Stimulated activated naive CD4-positive, alpha-beta T cell treated with Interleukin-2 at 50 U/mL for 16 hours (primary cell): ENCODE measurements at places on chromosomes 6 and 20.
A peak's percentile ranks its signal among the peaks of the same experiment; 100 is the strongest.

DNA sequence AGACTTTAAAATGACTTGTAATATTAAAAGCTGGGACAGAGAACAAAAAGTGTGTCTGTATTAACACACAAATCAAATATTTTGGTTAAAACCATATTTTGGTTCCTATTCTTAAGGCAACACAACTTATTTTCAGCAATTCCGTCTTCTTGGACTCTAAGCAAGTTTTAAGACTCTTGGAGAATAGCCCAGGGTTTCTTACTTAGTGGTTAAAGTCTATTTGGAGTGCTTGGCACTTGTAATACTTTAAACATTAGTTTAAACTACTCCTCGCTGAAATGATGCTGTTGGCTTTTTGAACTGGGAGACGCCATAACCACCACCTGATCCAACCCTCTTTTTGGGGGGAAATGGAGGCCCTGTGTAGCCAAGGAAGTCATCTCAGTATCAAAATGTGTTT is 109.7 kb upstream of the GMDS start:
- no peak for DNase-seq

DNA sequence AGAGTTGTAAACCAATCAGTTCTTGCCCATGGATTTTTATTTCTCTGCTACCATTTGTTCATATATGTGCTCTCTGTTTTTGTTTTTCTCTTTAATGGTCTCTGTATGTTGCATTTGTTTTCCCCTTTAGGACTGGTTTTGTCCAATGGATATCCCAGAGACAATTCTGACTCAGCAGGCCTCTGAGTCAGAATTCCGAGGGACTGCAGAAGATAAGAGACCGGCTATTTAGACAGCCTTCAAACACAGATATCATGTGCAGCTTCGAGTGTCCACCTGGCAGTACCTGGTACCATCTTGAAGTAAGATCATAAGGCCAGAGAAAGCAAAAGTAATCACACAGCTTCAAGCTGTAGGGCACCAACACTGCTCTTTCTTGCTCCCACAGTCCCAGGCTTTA is 125.5 kb downstream of the ELOVL4 start:
- no peak for DNase-seq

DNA sequence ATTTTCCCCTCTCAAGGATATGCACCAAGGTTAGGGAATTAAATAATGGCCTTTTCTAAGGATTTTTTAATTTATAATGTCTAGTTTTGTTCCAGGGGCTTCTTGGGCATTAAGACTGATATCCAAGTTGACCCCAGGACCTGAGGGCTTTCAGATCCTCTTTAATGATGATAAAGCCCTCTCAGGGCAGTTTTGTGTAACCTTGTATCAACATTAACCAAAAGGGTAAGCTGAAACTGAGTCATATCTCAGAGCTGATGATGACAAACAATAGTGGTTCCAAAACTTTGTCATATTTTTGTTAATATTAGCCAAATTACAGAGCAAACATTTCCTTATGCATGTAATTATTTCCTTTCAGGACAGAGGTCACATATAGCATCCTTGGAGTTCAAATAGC is 309.4 kb upstream of the MAN1A1 start:
- DNase-seq = no peak

- peak; percentile 1 for DNase-seq
Measured at GRCh38 chr6:132763269-132763668, 5.6 kb upstream of the VNN2 start.

- DNase-seq = peak; percentile 9
Measured at GRCh38 chr6:167153521-167153959, 4.2 kb downstream of the GPR31 start.

DNA sequence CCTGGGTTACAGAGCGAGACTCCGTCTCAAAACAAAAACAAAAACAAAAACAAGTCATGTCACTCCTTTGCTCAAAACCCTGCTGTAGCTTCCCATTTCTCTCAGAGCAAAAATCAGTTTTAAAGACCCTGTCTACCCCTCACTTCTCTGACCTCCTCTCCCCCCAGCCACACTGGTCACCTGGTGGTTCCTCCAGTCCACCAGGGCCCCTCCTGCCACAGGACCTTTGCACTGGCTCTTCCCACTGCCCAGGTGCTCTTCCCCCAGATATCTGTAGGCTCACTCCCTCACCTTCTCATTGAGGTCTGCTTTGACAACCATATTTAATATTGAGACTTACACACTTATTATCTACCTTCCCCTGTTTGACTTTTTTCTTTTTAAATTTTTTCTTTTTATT is 4.9 kb upstream of the TEAD3 start:
- no peak for DNase-seq

DNA sequence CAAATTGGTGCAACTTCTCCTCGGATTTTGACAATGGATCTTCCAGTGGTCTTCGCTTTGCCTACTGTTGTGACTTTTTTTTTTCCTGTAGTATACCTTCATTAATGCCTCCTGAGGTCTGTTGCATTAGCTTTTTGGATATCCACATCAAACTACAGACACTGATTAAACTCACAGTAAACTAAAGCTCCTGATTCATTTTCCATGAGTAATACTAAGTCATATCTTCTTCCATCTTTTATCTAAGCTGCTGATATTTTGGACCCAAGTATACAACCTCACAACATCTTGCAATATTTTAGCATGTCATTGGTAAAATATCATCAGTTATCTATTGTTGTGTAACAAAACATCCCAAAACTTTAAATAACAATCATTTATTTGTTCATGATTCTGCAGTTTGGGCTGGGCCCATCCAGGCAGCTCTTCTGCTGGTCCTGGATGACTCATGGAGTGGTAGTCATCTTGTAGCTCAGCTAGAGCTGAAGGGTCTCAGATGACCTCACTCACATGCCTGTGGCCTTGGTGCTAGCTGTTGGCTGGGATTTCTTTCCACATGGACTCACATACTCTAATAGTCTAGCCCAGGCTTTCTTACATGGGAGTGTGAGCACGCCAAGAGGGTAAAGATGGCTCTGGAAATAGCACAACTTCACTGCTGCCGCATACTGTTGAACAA is 78.3 kb upstream of the SRSF6 start:
- no peak for DNase-seq

DNA sequence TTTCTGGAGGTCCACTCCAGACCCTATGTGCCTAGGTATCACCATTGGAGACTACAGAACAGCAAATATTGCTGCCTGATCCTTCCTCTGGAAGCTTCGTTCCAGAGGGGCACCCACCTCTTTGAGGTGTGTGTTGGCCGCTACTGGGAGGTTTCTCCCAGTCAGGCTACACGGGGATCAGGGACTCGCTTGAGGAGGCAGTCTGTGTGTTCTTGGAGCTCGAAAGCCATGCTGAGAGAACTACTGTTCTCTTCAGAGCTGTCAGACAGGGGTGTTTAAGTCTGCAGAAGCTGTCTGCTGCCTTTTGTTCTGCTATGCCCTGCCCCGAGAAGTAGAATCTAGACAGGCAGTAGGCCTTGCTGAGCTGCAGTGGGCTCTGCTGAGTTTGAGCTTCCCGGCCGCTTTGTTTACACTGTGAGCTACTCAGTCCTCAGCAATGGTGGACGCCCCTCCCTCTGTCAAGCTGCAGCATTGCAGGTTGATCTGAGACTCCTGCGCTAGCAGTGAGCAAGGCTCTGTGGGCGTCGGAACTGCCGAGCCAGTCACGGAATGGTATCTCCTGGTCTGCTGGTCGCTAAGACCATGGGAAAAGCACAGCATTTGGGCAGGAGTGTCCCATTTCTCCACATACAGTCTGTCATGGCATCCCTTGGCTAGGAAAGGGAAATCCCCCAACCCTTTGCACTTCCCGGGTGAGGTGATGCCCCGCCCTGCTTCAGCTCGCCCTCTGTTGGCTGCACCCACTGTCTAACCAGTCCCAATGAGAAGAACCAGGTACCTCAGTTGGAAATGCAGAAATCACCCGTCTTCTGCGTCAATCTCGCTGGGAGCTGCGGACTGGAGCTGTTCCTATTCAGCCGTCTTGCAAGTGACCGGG is 32.5 kb upstream of the ASCC3 start:
- DNase-seq = no peak

DNA sequence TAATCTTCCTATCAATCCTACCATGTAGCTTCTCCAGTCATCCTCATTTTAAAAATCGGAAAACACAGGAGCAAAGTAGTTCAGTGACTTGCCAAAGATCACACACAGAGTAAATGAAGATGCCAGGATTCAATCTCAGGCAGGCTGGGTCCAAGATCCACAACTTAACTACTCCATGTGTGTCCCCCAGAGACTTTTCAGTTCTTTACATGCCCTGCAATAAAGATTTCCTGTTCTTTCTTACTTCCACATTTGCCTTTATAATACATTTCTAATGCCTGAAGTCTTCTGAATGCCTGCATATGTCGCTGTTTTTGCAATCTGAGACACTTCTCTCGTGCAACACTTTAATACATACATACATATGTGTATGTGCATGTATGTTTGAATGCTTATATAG is 121.7 kb upstream of the MARCKS start:
- no peak for DNase-seq

GRCh38 chr6:9140951-9141460 is 705.7 kb upstream of the SLC35B3 start:
- DNase-seq = no peak

- no peak for DNase-seq
Measured at GRCh38 chr6:158413814-158414565, 101.7 kb downstream of the TULP4 start.

- DNase-seq = peak; percentile 38
Measured at GRCh38 chr6:45922728-45923351, 92.8 kb downstream of the CLIC5 start.

DNA sequence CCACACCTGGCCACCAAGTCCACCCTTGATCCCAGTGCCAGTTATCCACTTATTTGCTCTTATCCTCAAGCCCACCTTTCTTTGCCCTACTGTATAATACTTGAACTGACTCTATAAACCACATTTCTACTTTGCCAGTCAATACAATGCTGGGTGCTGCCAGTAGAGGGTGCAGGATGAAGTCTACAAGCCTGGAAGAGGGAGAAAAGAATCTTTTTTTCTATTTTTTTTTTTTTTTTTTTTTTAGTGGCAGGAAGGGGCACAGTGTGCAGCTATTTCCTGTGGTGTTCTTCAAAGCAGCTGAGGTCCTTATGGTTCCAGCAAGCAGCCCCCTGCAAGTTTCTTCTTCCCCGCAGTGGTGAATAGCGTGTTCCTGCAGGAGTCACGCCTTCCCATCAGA is 22.2 kb upstream of the GABRR1 start:
- DNase-seq = no peak
